LoVo (cell line): ENCODE measurements at places on chromosomes 4 and X.

- DNase-seq, result no peak
Observed at GRCh38 chr4:147513091-147513490, 32.2 kb downstream of the EDNRA start.

GRCh38 chr4:110624904-110625494 is 2.1 kb upstream of the PITX2 start:
- no peak for DNase-seq

- DNase-seq, result no peak
Observed at GRCh38 chr4:175435381-175435783, 376.7 kb downstream of the GPM6A start.

- no peak for DNase-seq
Observed at GRCh38 chr4:127629371-127629770, 3.4 kb upstream of the INTU start.

DNA sequence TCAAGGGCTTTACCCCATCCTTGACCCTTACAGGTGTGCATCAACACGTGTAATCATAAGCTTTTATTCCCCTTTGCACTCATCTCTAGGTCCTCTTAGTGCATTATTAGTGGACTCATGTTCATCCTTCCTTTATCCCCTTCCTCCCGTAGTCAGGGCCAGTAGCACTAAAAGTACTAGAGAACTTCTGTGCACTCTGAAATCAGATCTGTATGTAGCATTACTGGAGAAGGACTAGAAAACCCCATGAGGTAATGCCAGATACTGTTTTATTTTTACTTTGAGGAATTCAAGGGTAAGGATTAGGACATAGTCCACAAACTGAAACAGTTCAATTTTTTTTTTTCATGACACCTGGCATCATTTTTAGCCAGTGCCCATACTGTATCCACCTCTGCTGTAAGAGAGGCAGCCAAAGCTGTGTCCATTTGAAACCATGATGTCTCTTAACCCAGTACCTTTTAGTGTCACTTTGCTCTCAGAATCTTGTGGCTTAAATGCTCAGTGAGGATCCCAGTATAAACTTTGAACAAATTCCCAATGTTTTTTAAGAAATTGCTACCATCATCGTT is 134.7 kb downstream of the FNIP2 start:
- no peak for DNase-seq

DNA sequence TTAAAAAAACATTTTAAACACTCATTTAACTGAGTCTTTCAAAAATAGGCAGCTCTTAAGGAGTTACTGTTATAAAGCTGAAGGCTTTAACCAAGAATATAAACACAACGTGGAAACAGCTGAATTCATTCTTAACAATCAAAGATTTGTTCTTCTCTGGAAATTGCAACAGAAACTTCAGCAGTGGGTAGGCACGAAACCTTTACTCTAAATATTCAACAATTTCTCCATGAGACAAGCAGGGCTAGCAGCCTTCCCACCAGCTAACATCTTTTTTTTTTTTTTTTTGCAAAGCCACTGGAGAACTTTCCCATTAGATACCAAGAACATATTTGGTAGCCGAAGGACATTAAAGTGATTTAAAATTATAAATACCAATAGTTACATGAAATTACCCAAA is 78.2 kb upstream of the PRSS48 start:
- no peak for DNase-seq

- DNase-seq, result no peak
Observed at GRCh38 chrX:44908153-44908552, 35.2 kb downstream of the KDM6A start.

DNA sequence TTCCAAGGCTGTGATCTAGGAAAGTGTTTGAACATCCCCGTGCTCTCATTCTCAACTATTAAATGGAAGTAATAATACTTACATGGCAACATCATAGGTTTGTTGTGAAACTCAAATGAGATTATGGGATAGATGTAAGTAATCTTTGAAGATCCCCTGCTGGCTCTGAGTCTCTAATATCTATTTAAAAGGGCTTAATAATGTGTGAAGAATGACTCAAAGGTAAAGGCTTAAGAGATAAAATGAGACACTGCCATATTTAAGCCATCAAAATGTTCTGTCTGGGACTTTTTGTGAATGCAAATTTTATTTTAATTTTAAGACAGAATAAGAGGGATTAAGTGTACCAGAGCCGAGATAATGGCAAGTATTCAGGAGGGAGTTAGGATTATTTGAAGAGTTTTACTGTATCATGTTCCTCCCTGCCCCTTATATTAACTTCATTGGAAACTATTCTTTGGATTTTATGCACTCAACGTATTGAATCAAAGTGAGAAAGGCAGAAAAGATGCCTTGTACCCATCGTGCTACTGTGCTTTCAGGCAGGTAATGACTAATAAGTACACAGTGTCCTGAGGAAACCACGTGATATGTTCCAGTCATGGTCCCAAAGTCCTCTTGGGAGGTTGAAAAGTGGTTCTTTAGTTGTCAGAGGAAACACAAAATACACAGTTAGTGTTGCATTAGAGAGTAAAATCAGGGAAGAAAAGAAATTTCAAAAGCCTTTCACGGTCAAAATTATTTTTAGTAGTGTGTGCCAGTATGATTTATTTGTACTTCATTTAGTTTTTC is 192.4 kb downstream of the RBM46 start:
- no peak for DNase-seq

- DNase-seq, result peak; percentile 57
Observed at GRCh38 chr4:74104145-74104544, 5.2 kb upstream of the CXCL2 start.

DNA sequence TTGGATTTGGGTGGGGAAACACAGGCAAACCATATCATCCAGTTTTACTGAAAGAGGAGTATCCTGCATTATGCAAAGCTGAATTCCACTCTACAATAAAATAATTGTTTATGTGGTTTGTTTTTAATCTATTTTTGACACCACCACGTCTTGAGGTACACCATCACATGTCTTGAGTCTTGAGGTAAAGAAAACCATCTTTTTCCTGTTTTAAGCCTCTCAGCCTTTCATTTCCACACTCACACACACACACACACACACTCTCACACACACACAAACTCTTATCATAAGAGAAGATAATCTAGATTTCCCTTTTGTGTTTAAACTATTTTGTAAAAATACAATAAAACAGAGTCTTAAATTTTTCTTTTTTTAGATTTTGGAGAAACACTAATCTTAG is 32.0 kb downstream of the SPIN3 start:
- DNase-seq, result no peak

DNA sequence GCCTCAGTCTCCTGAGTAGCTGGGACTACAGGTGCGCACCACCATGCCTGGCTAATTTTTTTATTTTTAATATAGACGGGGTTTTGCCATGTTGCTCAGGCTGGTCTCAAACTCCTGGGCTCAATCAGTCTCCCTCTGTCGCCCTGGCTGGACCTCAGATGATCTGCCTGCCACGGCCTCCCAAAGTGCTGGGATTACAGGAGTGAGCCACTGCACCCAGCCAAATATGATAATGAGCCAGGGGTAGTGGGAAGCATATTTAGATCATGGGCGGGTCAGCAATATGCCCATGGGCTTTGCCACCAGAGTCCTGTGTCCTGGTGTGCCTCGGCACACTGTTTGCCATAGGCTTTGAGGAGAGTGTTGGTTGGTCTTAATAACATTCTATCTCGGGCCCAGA is 71.8 kb downstream of the FAM193A start:
- no peak for DNase-seq

- no peak for DNase-seq
Observed at GRCh38 chr4:127102361-127102760, 530.4 kb upstream of the INTU start.

DNA sequence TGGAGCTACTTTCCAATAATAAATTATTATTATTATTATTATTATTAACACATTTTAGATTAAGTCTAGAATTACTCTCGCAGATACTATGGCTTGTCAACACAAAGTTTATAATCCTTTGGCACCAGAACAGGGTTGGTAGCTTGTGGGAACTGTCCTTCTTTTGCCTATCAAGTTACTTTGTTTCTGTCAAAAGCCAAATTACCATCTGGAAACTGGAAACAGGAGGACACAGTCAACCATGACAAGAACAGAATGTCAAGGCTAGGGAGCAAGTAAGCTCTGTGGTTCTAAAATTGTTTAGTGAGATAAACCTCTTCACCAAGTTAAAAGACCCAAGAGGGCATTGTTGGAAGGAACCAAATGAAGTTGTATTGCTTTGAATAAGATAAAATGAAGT is 42.5 kb downstream of the DGKK start:
- DNase-seq, result no peak

GRCh38 chrX:124392794-124393193 is 46.4 kb downstream of the SH2D1A start:
- DNase-seq, result no peak

DNA sequence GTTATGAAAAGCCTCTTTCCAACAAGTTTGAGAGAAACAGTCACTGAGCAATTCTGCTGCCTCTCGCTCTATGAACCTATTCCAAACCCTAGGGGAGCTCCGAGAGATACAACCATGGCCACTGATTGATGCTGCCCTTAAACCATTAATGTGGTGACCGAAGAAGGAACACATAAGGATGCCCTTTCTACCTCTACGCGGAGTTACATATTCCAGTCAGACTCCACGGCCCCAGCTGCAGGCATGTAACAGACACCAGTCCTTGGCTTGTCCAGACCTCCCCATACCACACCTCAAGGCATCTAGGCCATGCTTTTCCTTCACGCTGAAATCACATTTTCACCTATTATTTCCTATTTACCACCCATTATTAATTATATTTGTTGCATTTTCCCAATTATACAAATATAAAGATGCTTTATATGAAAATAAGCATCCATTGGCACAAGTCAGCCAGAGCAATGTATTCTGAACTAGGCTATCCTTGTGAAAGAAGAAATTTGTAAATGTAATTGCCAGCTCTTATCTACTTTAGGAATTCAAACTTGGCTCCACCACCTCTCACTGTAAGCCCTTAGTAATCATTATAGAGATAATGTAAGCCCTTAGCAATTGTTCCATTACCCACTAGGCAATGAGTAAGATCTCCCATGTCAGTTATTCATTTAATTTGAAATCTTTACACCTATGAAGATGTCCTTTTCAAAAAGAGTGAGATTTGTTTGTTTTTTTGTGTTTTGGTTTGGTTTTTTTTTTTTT is 338.4 kb downstream of the NR3C2 start:
- no peak for DNase-seq

DNA sequence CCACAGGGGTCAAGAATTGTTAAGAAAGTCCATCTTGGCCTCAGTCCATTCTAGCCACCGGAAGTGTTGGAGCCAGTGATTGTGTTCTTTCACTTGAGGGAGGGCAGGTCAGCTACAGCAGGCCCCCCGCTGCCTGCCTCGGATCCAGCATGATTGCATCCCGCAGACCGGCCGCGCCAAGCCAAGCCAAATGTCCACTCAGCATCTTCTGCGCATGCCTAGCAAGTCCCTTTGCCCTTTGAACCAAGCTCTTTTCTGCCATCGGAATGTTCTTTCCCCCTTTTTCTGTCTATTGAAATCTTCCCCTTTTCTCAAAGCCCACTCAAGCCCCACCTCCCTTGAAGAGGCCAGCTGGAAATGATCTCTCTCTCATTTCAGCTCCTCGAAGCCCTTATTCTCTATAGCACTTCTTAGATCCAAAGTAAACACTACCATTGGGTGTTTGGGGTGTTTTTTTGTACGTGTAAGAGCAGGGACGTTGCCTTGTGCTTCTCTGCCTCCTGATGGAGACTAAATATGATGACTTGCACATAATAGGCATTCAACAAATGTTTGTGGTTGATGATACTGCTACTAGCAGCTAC is 147.8 kb upstream of the BCOR start:
- DNase-seq, result no peak

- DNase-seq, result no peak
Observed at GRCh38 chrX:72268597-72269365, 8.3 kb downstream of the RPS4X start.

- no peak for DNase-seq
Observed at GRCh38 chrX:14013054-14013453, 16.6 kb downstream of the GEMIN8 start.

- DNase-seq, result no peak
Observed at GRCh38 chrX:120357186-120357585, 4.7 kb upstream of the ATP1B4 start.

DNA sequence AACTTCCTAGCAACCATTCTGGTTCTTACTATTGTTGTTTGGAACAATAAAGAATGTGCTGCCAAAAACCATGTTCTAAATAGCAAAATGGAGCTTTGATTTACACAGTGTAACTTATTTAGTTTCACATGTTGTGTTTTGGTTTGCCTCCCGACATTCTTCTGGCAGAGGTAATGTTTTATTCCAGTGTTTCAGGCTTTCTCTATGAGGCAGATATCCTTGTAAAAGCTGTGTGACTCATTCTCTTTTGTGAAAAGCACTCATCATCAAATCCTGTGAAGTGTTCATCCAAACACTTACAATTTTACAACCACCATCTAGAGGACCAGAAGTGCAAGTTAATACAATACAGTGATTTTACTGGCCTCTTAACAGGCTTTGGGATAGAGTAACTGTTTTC is 219.0 kb upstream of the GIMD1 start:
- DNase-seq, result peak; percentile 33

GRCh38 chr4:173835903-173836302 is 305.9 kb upstream of the HAND2 start:
- DNase-seq, result no peak

GRCh38 chr4:5710065-5710960 is 688 bp upstream of the EVC start:
- no peak for DNase-seq

GRCh38 chr4:188194421-188194820 is 55.2 kb downstream of the TRIML1 start:
- DNase-seq, result no peak

DNA sequence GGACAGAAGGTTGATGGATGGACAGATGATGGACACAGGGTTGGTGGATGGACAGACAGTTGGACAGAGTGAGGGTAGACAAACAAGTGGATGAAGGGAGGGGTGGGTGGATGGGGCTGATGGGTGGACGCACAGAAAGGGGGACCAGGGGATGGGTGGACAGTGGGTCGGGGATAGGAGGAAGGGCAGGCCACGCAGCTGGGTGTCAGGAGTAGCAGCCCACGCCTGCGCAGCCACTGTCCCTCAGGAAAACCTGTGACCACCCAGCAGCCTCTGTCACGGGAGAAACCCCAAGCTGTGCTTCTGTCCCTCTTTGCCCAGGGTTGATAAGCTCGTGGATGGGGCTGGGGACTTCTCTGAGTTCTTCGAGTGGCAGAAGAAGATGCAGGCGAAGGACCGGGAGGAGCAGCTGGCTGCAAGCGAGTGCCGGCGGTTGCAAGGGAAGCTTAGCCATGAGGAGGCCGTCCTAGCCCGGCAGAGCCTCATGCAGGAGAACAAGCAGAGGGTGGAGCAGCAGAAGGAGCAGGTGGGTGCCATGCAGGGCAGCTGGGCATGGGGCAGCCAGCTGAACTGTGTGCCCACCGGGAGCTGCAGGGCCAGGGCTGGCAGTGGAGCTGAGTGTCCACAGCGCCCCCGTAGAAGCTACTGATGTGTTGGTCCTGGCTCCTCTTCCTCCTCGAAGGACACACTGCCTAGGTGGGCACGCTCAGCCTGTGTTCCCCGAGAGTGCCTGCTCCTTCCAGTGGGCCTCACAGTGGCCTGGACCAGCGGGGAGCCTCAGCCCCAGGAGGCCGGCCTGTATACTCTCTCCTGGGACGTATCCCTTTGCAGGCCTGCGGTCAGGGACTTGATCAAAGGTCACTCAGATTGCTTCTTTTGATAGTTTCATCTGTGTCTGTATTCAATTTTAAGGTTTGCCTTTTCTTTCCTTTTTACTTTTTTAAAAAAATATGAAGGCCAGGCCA is 16.8 kb upstream of the RNF4 start:
- no peak for DNase-seq

GRCh38 chrX:139026811-139027210 is 315.3 kb upstream of the FGF13 start:
- no peak for DNase-seq

- no peak for DNase-seq
Observed at GRCh38 chrX:124435616-124436015, 89.3 kb downstream of the SH2D1A start.
